ENCODE measurements at places on chromosomes 4 and X. TPM values are rescaled to one million over a fixed set of nuclear protein-coding genes. Genes with fewer than 3 reads are reported as not detected.
A peak's percentile ranks its signal among the peaks of the same experiment; 100 is the strongest.

SOWAHD gene
- 1.2 TPM for polyA plus RNA-seq

MAGEA9B gene
- polyA plus RNA-seq: not detected

DNA sequence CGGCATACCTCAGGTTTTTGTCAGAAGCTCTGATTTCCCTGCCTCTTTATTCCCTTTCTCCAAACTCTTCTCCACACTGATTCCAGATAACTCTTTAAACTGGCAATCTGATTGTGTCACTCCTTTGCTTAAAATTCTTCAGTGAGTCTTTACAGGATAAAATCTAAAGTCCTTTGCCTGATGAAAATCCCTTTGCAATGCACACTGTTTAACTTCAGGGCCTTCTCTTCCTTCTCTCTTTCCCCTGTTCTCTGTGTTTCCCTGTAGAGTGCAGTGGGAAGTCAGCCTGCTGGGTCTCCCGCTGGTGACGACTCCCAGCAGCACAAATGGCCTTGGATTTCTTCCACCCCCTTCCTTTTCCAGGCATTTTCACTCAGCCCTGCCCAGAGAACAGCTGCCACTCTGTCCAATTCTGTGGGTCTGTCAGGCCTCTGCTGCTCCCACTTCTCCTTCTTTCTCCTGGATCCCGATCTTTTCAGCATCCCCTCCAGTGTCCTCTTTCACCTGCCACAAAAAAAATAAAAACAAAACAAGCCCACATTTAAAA, 189.9 kb upstream of the NWD2 start:
- DNase-seq: peak; percentile 2

- no peak for DNase-seq
Measured at GRCh38 chr4:33924811-33925210, 2319.5 kb downstream of the ARAP2 start.

Measured in renal pelvis (tissue), 12 donors.